ENCODE measurements at places on chromosomes 2 and 18.

GRCh38 chr2:207711750-207712530, 500 bp downstream of the CCNYL1 start:
- no peak for DNase-seq

DNA sequence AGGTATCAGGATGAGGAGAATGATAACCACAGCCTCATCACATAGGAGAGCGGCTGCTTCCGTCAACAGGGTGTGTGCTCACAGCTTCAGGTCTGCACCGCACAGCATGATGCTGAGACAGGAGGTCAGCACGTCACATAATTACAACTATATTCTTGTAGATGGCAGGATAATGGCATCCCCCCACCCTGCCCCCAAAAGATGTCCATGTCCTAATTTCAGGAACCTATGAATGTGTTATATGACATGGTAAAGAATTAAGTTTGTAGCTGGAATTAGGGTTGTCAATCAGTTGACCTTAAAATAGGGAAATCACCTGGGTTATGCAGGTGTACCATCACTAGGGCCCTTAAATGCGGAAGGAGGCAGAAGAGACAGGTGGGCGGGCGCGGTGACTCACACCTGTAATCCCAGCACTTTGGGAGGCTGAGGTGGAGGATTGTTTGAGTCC, 73.9 kb downstream of the ARL4C start:
- no peak for DNase-seq

DNA sequence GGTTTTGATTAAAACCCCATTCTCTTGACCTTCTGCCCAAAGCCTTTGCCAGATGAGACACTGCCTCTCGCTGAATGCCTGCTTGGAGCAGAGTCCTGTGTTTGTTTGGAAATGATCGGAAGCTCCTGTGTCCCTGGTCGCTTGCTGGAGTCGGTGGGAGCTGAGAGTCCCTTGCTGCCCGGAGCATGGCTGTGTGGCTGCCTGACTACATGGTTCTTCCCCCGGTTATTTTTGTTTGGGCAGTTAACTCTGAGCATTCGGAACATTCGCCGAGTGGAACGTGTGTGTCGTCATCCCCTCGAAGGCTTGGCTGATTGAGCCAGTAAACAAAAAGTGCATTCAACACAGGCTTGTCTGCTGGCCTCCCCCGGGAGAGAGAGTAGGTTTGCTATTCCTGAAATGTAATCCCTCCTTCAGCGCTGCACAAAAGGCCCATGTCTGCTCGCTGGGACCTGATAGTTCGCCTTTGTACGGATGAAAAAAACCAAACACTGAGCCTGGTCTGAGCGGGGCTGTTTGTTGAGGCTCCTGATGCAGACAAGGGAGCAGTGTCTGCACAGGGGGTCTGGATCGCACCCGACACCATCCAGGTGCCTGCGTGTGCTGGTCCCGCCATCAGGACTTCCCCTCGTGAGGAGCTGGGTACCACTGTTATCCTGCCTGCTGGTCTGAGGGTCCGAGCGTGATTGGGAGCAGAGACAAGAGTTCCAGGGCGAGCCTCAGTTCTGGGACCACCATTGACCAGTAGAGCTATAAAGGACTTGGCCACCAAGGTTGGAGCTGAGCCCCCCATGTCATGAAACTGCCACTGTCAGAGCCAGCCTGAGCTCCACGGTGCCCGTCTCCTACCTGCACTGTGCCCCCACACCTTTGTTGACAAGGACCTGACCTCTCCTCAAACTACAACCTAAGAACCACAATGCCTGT, 83.8 kb downstream of the AGAP1 start:
- DNase-seq, result no peak

- no peak for DNase-seq
These were observed 24.1 kb downstream of the ST8SIA5 start for GRCh38 chr18:46732801-46733200.

GRCh38 chr18:3891245-3891644, 441.3 kb downstream of the TGIF1 start:
- DNase-seq, result no peak

Data from NCI-H1048 (cell line).